ENCODE measurements at places on chromosomes 1 and 21.

DNA sequence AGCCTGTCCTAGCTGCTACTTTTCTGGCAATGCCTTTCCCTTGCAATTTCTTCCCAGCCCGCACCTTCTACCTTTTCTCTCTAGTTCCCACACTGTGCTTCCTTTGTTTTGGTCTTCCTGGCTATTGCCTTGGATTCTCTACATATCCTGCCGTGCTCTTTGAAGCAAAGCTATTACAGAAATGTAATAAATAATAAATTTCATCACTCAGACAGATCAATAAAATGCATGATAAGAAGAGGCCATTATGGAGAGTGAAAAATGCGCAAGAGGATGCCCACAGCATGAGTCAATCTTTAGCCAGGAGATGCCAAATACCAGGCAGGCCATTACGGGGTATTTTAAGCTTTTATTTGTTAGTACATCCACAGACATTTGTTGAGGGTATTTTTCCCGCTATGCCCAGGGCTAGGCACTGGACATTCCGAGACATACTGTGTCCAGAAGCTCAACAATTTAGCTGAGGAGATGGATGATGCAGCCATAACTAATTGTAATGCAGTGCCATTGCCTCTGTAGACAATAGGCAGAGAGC, 163.6 kb downstream of the ST6GALNAC3 start:
- no peak for DNase-seq

DNA sequence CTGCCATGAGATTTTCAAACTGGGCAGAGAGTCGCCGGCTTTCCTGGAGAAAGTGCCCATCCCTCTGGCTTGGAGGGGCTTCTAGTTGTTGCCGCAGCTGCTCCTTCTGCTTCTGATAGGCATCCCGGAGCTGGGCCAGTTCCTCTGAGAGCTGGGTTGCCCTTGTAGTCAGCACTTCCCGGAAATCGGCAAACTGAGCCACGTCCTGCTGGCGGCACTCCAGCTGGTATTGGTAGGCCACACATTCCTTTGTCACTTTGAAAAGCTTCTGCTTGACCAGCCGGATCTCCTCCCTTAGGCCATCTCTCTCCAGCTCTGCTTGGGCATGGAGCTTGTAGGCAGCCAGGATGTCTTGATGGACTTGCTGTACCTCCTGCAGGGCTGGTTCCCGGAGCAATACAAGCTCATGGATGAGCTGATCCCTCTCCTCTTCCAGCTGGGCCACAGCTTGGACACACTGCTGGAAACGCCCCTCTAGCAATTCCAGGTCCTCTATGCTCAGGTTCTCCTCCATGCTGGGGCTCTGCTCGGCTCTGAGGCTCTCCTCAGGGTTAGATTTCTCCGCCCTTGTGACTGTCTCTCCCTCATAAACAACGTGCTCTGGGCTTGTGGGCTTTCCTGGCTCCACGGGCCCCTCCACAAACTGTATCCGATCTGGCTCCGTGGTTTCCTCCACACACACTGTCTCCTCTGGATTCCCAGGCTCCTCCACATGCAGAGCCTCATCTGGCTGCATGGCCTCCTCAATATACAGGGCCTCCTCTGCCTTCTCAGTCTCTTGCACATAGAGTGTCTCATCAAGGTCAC, 7.3 kb downstream of the SYNC start:
- no peak for DNase-seq

- peak; percentile 38 for DNase-seq
Observed at GRCh38 chr1:35637401-35637809, 3.9 kb downstream of the PSMB2 start.

DNA sequence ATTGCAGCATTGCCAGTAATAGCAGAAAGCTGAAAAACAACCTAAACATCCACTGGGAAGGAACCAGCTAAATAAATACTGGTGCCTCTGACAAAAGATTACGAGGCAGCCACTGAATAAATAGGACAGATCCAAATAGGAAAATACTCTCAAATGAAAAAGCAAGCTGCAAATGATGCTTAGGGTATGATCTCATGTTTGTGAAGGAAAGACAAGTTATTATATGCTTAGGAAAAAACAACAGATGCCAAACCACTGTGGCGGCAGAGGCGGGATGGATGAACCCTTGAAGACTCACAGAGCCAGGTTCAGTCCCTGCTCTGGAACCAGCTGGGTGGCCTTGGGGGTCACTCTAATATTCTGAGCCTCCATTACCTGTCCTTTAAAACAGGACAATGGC, 41.6 kb downstream of the MATN1 start:
- DNase-seq = no peak

DNA sequence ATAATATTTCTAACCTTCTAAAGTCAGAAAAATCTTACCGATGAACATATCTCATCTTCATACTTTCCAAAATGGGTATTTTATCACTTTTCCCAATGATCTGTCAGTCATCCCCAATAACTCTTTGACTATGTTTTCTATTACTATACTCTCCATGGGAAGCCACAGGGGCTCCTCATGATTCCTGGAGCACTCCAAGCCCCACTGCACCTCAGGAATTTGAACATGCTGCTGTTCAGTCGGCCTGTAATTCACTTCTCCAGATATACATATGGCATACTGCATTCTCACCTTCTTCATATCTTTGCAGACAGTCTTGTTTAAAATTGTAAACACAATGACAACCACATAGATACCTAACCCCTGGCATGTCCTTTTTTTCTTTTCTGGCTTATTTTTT, 333.0 kb downstream of the BRINP3 start:
- no peak for DNase-seq

- DNase-seq = no peak
Observed at GRCh38 chr1:198860371-198860770, 221.5 kb downstream of the PTPRC start.

GRCh38 chr1:29309075-29309474, 72.8 kb downstream of the PTPRU start:
- no peak for DNase-seq

- no peak for DNase-seq
Observed at GRCh38 chr1:209266590-209267205, 316.8 kb upstream of the CAMK1G start.

DNA sequence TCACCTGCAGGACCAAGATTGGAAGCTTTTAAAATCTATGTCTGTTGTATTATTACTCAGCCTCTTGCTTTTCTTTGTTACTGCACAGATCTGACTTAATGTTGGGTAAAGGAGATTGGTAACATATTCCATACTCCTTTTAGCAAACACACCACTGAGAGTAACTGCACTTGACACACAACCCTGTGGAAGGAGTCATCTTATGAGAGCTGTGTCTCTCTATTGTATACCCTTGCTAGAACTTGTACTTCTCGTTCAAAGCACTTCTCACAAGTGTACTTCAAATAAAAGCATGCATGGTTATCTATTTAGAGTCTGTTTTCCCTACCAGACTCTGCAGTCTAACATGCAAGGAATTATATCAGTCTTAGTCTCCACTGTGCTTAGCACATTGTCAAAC, 813.4 kb downstream of the ADGRL2 start:
- no peak for DNase-seq

DNA sequence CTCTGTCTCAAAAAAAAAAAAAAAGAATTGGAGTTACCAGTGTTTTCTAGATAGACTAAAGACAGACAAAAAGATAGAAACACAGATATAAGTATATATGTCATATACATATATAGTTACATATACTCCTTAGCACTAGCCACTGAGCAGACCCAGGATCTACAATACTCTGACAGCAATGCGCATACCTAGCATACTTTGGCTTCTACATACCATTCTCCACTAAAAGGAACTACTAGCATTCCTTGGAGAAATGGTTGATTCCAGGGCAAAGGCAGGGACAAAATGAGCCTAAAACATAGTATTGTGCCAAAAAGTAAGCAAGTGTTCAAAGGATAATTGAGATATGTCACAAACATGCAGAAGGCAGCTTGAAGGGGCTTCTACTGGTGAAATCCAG, 22.7 kb downstream of the SYNJ1 start:
- DNase-seq = no peak

- no peak for DNase-seq
Observed at GRCh38 chr1:156413391-156414246, 44.6 kb downstream of the RHBG start.

DNA sequence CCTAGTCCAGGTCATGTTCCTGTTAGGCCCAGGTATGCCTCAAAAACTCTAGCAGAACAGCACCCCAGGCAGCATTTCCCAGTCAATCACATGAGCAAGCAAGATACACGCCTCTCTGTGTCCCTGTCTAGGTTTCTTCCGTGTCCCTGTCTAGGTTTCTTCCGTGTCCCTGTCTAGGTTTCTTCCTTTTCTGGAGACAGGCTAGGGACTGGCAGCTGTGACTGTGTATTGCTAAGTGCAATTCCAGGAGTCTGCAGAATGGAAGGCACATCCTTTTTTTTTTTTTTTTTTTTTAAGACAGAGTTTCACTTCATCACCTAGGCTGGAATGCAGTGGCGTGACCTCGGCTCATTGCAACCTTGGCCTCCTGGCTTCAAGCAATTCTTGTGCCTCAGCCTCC, 77.6 kb downstream of the SETD4 start:
- no peak for DNase-seq

DNA sequence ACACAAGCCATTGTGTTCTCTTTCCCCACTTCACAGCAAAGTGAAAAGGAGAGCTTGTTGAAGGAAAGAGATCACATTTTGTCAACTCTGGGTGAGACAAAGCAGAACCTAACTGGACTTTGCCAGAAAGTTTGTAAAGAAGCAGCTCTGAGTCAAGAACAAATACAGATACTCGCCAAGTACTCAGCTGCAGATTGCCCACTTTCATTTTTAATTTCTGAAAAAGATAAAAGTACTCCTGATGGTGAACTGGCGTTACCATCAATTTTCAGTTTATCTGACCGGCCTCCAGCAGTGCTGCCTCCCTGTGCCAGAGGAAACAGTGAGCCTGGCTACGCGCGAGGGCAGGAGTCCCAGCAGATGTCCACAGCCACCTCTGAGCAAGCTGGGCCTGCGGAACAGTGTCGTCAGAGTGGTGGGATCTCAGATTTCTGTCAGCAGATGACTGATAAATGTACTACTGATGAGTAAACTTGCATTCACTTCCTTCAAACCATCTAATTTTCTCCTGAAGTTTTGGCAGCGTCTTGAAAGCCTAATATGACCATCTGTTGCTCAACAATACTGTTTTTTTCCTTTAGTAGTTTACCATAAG, 43.7 kb downstream of the BACH1 start:
- DNase-seq = no peak

GRCh38 chr1:33410091-33410701, 20.7 kb downstream of the PHC2 start:
- DNase-seq = no peak

GRCh38 chr1:160624464-160624863, 22.4 kb downstream of the SLAMF1 start:
- no peak for DNase-seq

DNA sequence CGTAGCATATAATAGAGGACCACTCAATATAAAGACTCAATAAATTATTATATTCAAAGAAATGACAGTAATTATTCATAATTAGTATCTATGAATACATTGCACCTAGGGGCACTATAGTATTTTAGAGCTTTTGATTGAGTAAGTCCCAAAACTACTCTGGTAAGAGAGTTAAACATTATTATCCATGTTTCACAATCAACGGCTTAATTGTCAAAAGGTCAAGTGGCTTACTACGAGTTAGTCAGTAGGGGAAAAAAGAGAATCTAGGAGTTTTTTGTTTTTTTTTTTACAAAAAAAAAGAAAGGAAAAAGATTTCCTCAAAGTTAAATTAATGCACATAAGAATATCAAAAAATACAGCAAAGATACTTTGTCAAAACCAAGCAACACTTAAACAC, 20.4 kb upstream of the LAMC1 start:
- no peak for DNase-seq

GRCh38 chr21:35354078-35354477, 305.0 kb upstream of the RUNX1 start:
- no peak for DNase-seq

GRCh38 chr21:45636951-45637646, 6.4 kb upstream of the PCBP3 start:
- DNase-seq = no peak

- DNase-seq = no peak
Observed at GRCh38 chr21:16709866-16710550, 802.8 kb upstream of the CXADR start.

DNA sequence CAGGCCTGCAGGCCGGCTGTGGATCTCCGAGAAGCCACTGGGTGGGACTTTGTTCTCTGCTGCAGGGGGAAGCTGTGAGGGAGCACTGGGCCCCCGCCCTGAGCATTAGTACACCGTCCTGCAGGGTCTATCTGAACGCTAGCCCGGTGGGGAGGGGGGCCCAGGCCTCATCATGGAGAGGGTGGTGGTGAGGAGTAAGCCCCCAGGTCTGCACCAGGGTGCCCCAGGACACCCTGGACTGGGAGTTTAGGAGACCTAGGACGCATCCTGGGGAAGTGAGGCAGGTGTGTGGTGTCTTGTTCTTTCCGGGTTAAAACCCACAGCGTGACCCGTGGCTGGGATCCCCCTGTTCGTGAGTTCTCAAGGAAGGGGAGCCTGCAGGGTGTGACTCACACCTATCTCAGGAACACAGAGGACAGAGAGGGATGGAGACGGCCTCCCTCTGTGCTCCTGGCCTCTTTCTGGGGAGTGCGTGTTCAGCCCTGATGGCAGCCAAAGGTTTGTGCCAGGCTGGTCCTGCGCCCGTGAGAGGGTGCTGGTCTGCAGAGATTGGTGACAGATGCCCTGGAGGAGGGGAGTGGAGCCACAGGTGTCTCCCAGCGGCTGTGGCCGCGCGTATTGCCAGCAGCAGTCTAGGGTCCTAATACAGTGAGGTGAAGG, 44.8 kb downstream of the AGPAT3 start:
- no peak for DNase-seq

GRCh38 chr21:46411236-46411635, 47.5 kb upstream of the DIP2A start:
- no peak for DNase-seq

GRCh38 chr1:185895208-185895900, 161.2 kb downstream of the HMCN1 start:
- no peak for DNase-seq

GRCh38 chr1:52365071-52365745, 797 bp downstream of the CC2D1B start:
- no peak for DNase-seq

- DNase-seq = no peak
Observed at GRCh38 chr1:17912491-17912890, 157.4 kb downstream of the ACTL8 start.

DNA sequence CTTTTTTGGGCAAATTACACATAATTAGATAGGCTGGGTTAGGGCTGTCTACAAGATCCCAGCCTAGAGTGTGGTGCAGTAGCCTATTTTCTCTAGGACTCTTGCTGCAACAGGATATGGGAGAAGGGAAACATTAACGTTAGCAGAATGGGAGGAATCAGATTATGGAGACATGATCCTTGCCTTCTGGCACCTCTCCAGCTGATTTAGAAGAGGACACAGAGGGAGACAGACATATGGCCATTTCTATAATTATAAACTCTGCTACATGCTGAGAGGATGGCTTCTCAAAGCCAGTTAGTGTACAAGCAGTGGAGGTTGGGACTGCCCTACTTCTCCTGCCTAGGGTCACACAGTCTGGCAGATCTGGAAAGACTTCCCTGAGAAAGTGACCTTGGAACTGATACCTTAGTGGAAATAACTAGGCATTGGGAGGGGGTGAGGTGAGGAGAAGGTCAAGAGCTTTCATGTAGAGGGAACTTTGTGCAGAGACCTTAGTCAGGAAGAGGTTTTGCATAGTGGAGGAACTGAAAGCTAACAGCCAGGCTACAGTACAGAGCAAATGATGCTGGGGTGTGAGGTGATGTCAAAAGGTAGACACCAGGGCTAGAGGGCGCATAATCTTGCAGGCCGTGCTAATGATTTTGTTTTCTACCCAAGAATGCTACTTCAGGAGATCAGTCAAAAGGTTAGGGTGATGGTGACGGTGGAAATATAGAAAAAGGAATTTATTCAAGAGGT, 1.2 kb upstream of the CD1D start:
- DNase-seq = no peak

GRCh38 chr1:20197329-20197791, 11.0 kb upstream of the PLA2G2C start:
- DNase-seq = no peak
